Type B pancreatic cell (in vitro differentiated cells): ENCODE measurements at places on chromosomes 7 and 10. TPM values are rescaled to one million over a fixed set of nuclear protein-coding genes. Genes with fewer than 3 reads are reported as not detected.

GATAD1 gene
- 27.8 and 38.9 TPM in 2 replicates for total RNA-seq

DNA sequence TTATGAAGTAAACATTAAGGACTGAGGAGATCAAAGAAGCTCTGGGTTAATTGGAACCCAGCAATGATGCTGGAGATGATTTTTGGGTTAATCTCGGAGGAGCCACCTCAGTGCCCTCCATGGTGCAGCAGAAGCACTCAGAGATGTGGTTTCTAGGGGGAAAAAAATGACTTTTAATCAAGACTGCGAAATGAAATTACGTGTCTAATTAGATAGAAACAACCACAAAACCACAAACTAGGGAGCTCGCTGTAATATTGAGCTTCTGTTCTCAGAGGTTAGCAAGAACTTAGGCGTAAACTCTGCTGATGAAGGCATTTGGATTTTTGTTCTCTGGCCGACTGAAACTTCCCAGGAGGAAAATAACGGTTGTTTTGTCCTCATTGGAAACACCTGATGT, 319.0 kb downstream of the GRID1 start:
- peaks cover 5% of the 10 kb centered on the region for H3K4me1 ChIP-seq
- H3K36me3 ChIP-seq, result no peaks in the 10 kb centered on the region
- no peak overlapping the region for H3K27ac ChIP-seq
- no peak overlapping the region for H3K4me3 ChIP-seq
- H3K27me3 ChIP-seq, result no peaks in the 10 kb centered on the region
- DNase-seq, result no peak

ELMO1 gene
- 4.9 and 29.4 TPM in 2 replicates for total RNA-seq

- no peaks in the 10 kb centered on the region for H3K36me3 ChIP-seq
- no peak overlapping the region for H3K4me3 ChIP-seq
- peaks cover 10% of the 10 kb centered on the region for H3K4me1 ChIP-seq
- no peak overlapping the region for H3K27ac ChIP-seq
- H3K27me3 ChIP-seq, result peaks cover 19% of the 10 kb centered on the region
- no peak for DNase-seq
These were observed 116.9 kb upstream of the PCGF5 start for GRCh38 chr10:91103384-91104192.
